ENCODE measurements at places on chromosomes 2 and 18.

DNA sequence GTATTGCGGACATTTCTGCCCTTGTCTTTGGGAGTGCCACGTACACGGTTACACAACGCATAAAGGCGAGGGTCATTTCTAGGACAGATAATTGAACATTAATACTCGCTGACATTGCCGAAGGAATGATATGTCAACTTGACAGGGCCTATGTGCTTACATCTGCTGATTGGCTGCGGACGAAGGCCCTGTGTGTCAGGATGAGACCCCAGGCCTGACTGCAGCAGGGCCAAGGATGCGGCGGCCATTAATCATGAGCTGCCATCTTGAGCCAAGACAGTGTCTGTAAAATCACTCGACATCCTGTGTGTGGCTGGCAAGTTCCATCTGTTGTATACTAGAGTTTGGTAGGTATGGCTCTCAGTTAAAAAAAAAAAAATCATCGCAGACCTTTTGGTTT lies 96.6 kb downstream of the MEIS1 start:
- DNase-seq, result no peak

GRCh38 chr2:215961981-215962380 lies 51.4 kb downstream of the MREG start:
- DNase-seq, result peak; percentile 67

DNA sequence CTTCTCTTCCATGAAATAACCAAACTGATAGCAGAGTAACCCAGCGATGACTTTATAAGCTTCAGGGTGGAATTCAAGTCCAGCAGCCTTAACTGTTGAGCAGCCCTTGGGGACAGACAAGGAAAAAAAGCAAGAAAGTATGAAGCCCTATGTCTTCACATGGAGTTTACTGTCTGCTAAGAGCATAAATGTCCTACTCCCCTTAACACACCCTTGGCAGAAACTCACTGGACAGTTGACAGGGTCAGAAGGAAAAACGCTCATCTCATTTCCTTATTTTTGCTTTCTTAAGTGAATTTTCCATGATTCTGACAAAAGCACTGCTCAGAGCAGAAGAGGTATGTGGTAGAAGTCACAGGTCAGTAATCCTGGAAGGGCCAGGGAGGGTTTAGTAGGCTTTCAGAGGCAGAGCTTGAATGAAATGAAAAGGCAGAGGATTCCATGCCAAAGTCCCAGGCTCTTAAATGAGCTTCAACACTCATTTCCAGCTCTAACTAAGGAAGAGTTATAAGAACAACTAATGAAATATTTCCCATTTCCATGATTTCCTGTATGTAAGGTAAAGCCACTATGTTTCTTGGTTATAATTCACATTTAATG lies 683.3 kb upstream of the KLHL29 start:
- DNase-seq, result no peak

- DNase-seq, result no peak
Observed at GRCh38 chr2:183348492-183348891, 224.2 kb downstream of the NUP35 start.

DNA sequence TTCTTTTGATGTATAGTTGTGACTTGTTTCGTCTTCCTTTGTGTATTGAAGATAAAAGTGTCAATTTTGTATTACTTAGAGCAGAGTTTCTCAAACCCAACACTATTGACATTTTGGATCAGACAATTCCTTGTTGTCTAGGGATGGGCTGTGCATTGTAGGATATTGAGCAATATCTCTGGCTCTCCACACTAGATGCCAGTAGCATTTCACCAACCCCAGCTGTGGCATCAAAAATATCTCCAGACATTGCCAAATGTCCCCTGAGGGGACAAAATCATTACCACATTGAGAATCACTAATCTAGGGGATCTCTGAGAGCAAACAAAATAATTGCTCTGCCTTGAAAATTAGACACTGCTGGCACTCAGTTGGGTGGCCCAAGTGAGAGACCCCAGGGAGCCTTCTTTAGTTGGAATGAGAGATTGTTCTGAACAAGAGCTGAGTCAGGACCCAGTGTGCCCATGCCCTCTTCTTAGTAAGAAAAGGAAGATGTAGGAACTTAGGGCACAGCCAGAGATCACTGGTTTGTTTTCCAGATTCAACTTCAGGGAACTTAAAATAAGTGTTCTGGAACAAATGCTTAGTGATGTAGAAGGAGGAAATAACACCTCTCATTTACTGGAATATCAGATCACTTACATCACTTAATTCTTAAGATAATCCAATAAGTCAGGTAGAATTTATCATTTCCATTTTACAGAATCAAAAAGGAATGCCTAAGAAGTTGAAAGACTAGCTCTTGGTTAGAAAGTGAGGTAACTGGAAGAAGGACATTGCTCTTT lies 466.6 kb upstream of the TNP1 start:
- no peak for DNase-seq

DNA sequence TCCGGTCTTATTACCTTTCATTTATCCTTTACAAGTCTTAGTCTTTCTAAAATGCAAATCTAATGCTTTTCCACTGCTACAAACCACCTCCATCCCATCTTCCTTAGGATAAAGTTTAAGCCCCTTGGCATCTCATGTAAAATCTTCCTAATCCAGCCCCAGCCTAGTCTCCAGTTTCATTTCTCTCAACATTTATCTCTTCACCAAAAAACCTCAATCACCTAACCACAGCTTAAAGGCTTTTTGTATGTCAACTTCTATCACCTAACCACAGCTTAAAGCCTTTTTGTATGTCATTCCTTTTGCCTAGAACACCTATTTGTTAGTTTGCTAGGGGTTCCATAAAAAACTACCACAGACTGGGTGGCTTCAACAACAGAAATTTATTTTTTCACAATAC lies 4.2 kb downstream of the TRAK2 start:
- no peak for DNase-seq

- no peak for DNase-seq
Observed at GRCh38 chr2:199503148-199503547, 45.4 kb upstream of the SATB2 start.

- DNase-seq, result no peak
Observed at GRCh38 chr2:24945907-24946306, 25.8 kb downstream of the DNAJC27 start.

GRCh38 chr2:176202491-176202890 lies 14.0 kb downstream of the HOXD1 start:
- no peak for DNase-seq

- no peak for DNase-seq
Observed at GRCh38 chr2:201854221-201854801, 48.0 kb downstream of the CDK15 start.

DNA sequence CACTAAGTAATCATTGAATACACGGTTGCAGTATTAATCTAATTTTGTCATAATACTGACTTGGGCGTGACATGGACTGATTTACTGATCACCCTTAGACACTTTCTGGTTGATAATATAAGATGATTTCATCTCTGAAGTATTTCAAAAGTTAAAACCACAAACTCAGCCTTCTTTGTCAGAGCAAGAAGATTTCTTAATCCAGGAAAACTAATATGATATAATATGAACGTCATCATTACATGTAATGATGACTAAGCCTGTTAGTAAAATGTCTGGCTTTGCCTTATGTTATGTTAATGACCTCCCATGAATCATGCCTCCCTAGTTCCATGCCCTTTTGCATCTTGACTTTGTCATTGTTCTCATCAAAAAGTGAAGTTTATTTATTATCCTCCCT lies 1325.0 kb upstream of the CDH2 start:
- no peak for DNase-seq

DNA sequence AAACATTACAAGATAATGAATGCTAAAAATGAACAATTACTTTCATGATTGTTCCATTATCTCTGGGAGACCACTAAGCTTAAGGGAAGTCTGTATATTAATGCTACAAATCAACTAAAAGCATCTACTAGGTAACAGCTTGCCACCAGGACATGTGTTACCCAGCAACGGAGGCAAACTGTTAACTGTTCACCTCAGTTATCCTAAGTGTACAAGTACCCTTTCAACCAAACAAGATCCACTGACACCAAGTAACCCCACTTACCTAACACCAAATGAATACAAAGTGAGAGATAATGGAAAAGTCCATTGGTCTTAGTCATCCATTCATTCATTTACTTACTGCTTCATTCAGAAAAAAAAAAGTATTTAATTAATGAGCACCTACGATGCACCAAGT lies 54.7 kb upstream of the KIDINS220 start:
- no peak for DNase-seq

DNA sequence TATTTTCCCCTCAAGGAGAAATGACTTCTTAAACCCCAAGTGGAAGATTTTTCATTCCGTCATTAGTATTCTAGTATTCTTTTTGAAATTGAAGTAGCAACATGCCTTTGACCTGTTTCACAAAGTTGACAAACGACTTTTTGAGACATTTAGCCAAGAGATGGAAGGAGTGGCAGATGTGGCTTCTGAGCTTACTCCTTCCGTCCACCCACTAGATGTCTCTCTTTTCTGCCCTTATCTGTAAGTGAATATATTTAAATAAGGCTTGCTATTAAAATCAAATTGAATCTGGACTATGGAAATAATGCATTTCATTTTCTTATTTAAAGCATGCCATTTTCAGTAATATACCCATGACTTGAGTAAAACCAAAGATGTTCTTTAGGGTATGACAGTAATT lies 74.1 kb downstream of the ACTR3 start:
- DNase-seq, result no peak

Data from WERI-Rb-1 (cell line).